ENCODE measurements at places on chromosomes 13 and 19. TPM values are rescaled to one million over a fixed set of nuclear protein-coding genes. Genes with fewer than 3 reads are reported as not detected.

The ZNF575 gene
- 0.09 TPM for total RNA-seq

The PLPPR3 gene
- 1.1 TPM for total RNA-seq

The LYPD3 gene
- not detected for total RNA-seq

GRCh38 chr13:95793018-95793555 is 116.1 kb downstream of the DNAJC3 start:
- no peak for DNase-seq
- H3K27me3 ChIP-seq = no peaks in the 10 kb centered on the region
- H3K27ac ChIP-seq = no peak overlapping the region

- no peak overlapping the region for H3K27ac ChIP-seq
- H3K27me3 ChIP-seq = 0 out of 2 replicates have a peak, but pooled peaks cover 2% of the 10 kb centered on the region
- H3K4me1 ChIP-seq = no peaks in the 10 kb centered on the region
- no peaks in the 10 kb centered on the region for H3K36me3 ChIP-seq
- H3K4me3 ChIP-seq = no peak overlapping the region
Measured at GRCh38 chr19:51546107-51546649, 14.7 kb upstream of the SIGLEC6 start.

GRCh38 chr19:49331616-49332055 is 3.6 kb upstream of the CD37 start:
- H3K4me3 ChIP-seq = no peak overlapping the region
- no peaks in the 10 kb centered on the region for H3K4me1 ChIP-seq
- H3K27ac ChIP-seq = no peak overlapping the region
- peak; percentile 17 for DNase-seq
- H3K36me3 ChIP-seq = no peaks in the 10 kb centered on the region

- no peak overlapping the region for H3K4me3 ChIP-seq
- no peaks in the 10 kb centered on the region for H3K27me3 ChIP-seq
- H3K4me1 ChIP-seq = no peaks in the 10 kb centered on the region
- H3K36me3 ChIP-seq = no peaks in the 10 kb centered on the region
- H3K27ac ChIP-seq = no peak overlapping the region
- DNase-seq = no peak
Measured at GRCh38 chr19:56218961-56219360, 16.9 kb downstream of the ZSCAN5C start.

GRCh38 chr13:21948769-21949474 is 278.0 kb downstream of the FGF9 start:
- no peak overlapping the region for H3K4me3 ChIP-seq
- DNase-seq = no peak
- no peaks in the 10 kb centered on the region for H3K36me3 ChIP-seq

- H3K4me3 ChIP-seq = no peak overlapping the region
- no peaks in the 10 kb centered on the region for H3K36me3 ChIP-seq
- no peaks in the 10 kb centered on the region for H3K4me1 ChIP-seq
- no peak for DNase-seq
- no peaks in the 10 kb centered on the region for H3K27me3 ChIP-seq
Measured at GRCh38 chr13:38223089-38223488, 126.6 kb upstream of the UFM1 start.

DNA sequence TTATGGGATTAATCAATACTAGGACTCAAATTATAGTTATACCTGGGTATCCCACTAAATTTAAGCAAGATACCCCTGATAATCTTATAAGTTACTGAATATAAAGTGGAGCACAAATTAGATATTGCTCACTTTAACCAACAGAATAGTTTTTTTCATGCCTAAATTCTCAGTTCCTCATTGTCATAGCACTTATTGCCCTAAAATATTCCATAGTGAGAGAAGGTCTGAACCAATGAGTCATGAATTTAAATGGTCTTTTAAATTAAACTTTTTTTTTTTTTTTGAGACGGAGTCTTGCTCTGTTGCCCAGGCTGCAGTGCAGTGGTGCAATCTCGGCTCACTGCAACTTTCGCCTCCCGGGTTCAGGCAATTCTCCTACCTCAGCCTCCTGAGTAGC is 42.4 kb downstream of the ZNF136 start:
- H3K27me3 ChIP-seq = no peaks in the 10 kb centered on the region
- H3K27ac ChIP-seq = no peak overlapping the region
- no peak for DNase-seq
- no peaks in the 10 kb centered on the region for H3K4me1 ChIP-seq

DNA sequence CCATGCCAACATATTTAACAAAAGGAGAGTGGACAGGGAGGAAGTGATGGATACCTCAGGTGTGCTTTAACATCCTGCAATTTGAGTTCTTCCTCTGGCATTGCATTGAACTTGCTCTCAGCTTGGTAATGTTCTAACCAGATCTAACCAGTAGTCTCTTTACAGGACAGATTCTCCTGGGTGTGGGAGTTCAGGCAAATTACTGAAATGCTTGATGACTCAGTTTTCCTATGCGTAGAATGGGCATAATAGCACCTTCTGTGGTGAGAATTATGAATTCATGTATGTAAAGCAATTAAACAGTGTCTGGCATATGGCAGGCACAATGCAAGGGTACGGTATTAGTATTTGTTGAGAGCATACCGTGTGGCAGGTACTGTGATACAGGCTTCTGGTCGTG is 3.6 kb downstream of the AKAP11 start:
- no peak overlapping the region for H3K27ac ChIP-seq
- peaks cover 8% of the 10 kb centered on the region for H3K4me1 ChIP-seq
- no peaks in the 10 kb centered on the region for H3K27me3 ChIP-seq
- H3K4me3 ChIP-seq = no peak overlapping the region
- peaks cover 4% of the 10 kb centered on the region for H3K36me3 ChIP-seq
- DNase-seq = no peak

GRCh38 chr19:38949580-38950367 is 19.0 kb downstream of the MRPS12 start:
- H3K27me3 ChIP-seq = no peaks in the 10 kb centered on the region
- H3K4me1 ChIP-seq = no peaks in the 10 kb centered on the region
- H3K27ac ChIP-seq = no peak overlapping the region
- H3K4me3 ChIP-seq = no peak overlapping the region

DNA sequence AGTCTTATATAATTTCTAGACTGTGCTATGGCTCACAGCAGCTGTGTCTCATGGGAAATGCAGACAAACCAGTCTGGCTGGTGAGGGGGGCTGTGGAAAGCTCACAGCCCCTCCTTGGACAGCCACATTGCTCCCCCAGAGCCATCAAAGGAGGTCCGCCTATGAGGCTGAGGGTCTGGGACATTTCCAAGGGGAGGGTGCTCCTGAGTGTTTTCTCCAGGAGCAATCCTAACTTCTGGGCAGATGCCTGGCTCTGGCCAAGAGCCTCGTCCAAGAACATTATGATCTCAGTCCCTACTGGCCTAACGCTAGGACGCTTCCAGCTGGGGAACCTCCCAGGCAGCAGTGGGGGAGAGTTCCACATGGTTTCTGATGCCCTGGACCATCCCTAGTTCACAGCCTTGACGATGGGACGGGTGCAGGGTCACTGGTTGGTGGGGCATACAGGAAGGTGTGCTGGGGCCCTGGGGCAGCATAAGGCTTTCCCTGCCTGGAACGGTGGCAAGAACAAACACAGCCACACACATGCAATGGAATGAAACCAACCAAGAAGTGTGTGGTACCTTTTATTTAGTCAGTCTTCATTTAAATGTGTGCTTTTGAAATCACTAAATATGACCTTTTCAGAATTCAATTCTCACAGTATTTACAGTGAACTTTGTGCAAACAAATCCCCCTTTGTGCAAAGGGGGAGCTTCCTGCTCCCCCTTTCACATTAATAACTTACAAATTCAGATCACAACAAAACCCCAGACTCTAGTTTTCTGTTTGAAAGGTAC is 60.6 kb downstream of the CDADC1 start:
- DNase-seq = no peak
- H3K27me3 ChIP-seq = no peaks in the 10 kb centered on the region
- H3K36me3 ChIP-seq = no peaks in the 10 kb centered on the region
- H3K27ac ChIP-seq = peak overlapping the region; percentile 68
- no peak overlapping the region for H3K4me3 ChIP-seq
- peaks cover 18% of the 10 kb centered on the region for H3K4me1 ChIP-seq

DNA sequence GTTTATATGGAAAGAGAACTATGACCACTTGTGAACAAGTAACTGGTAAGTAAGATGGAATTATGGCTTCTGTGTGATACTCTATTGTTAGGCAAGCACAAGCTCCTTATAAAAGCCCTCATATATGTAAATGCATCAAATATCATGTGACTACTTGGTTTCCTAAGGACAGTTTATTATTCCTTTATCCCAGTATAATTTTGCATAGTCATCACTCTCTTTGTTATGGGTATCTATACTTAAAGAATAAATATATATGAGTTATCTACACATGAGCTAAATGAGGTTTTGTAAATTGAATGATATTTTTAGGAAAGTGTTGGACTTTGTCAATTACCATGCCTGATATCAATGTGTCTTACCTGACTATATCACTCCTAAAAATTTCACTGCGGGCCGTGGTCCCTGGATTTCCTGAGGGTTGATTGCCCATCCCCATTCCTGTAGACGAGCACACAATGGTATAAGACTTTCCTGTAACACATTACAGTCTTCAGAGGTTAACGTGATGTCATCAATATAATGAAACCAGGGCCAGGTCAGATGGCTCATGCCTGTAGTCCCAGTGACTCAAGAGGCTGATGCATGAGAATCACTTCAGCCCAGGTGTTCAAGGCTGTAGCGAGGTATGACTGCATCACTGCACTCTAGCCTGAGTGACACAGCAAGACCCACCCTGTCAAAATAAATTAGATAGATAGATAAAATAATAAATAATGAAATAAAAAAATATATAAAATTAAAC is 20.7 kb downstream of the ZNF844 start:
- H3K4me1 ChIP-seq = no peaks in the 10 kb centered on the region
- DNase-seq = no peak
- H3K4me3 ChIP-seq = no peak overlapping the region
- no peaks in the 10 kb centered on the region for H3K36me3 ChIP-seq

DNA sequence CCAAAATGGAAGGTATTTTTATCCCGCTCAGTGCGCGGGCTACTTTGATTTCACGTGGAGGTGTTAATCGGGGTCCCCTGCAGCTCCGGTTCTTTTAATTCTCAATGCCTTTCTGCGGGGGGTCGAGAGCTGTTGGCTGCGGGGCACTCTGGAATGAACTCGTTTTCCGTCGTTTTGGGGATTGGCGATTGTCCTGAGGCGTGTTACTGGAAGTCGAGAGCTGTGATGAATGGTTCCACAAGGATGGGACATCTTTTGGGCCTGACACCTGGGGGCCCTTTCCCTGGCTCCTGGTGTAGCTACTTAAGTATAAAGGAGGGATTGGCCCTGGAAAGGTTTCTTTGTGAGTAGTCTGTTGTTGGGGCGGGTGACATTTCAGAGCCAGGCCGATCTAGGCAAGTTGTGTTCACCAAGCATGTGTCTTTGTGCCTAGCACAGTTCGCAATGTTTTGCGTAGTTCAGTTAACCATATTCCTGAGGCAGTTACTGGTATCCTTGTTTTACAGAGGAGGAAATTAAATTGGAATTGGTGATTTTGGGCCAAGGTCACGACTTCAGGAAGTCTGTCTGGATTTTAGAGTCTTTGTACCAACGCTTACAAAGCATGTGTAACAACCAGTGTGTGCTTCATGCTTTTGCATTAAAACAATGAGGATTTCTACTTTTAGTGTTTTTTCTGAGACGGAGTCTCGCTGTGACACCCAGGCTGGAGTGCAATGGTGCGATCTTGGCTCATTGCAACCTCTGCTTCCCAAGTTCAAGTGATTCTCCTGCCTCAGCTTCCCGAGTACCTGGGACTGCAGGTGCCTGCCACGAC is 846 bp downstream of the RPL13A start:
- H3K27me3 ChIP-seq = no peaks in the 10 kb centered on the region
- peaks cover 58% of the 10 kb centered on the region for H3K36me3 ChIP-seq
- peak overlapping the region; percentile 74 for H3K27ac ChIP-seq
- H3K4me1 ChIP-seq = peaks cover 15% of the 10 kb centered on the region

DNA sequence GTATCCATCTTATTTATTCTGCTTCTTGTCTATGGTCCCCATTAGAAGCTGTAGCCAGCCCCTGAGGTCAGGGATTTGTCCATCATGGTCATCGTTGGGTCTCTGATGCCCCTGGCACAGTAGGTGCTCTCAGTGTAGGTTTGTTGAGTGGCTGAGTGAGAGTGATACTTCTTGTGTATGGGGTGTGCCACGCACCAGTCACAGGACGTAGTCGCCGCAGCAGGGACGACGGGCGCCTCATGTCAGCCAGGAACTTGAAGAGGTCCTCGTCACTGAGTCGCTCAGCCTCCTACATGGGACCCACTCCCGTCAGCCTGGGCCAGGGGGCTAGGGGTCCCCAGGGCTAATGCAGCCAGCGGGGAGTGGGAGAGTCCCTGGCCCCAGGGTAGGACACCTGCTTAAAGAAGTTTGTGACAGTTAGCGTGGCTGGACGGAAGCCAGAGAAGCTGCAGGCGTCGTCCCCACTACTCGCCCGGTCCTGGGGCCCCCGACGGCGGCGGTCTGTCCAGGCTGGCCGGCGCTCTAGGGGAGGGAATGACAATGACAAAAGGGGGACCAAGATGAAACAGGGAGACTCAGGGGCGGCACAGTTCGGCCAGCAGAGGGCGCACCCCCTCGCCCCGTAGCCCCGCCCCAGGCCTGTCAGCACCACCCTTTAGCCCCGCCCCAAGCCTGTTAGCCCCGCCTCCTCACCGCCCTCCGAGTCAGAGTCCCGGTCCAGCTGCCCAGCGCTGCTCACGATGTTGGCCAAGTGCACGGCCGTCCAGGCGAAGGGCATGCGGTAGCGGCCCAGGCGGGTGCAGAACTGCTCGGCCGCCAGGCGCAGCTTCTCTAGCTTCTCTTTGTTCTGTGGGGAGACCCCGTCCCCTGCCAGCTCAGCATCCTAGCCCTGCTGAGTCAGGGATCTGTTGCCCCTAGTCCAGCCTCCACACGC is 3.7 kb downstream of the ANGPTL8 start:
- peaks cover 13% of the 10 kb centered on the region for H3K36me3 ChIP-seq
- H3K27ac ChIP-seq = no peak overlapping the region
- no peak overlapping the region for H3K4me3 ChIP-seq
- peak; percentile 15 for DNase-seq
- no peaks in the 10 kb centered on the region for H3K4me1 ChIP-seq

DNA sequence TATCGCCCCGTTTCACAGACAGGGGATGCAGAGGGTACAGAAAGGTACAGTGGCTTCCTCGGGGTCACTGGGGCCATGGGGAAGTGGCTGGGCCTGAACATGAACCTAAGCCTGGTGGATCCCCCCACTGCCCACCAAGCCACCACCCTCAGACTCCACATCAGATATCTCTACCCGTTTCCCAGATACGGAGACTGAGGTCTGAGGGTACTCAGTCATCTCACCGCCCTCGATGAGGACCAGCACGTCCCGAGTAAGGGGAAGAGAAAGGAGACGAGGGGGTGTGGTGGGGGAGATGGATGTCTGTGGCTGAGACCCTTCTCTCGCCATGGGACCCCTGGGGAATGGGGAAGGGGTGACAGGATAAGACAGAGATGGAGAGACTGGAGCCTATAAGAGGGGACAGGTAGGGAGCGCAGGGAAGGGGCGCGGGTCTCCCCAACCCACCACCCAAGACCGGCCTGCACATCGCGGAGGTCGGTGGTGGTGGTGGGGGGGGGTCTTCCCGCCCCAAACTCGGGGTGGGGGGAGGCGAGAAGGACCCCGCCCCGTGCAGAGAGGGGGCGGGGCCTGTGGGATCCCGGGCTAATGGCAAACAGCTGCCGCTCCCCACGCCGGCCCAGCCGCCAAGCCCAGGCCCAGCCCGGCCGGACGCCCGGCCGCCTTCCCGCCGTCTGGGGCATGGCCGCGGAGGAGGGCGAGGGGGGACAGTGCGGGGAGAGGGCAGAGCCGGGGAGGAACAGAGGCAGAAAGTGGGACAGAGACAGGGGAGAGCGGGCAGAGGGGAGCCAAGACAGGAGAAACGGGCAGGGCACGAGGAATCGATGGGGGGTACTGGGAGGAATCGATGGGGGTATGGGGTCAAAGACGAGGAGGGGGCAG is 698 bp downstream of the KANK2 start:
- H3K36me3 ChIP-seq = peaks cover 57% of the 10 kb centered on the region
- peak overlapping the region; percentile 90 for H3K4me3 ChIP-seq
- H3K4me1 ChIP-seq = peaks cover 59% of the 10 kb centered on the region
- H3K27me3 ChIP-seq = no peaks in the 10 kb centered on the region

GRCh38 chr13:25166306-25166705 is 5.8 kb downstream of the AMER2 start:
- no peak overlapping the region for H3K4me3 ChIP-seq
- peaks cover 4% of the 10 kb centered on the region for H3K4me1 ChIP-seq
- H3K36me3 ChIP-seq = no peaks in the 10 kb centered on the region
- peaks cover 33% of the 10 kb centered on the region for H3K27me3 ChIP-seq
